ENCODE measurements at places on chromosomes 3 and 15. TPM values are rescaled to one million over a fixed set of nuclear protein-coding genes. Genes with fewer than 3 reads are reported as not detected.

Gene TMEM45A
- total RNA-seq, result 5.4 TPM

GRCh38 chr3:138068579-138069174, 46.7 kb downstream of the DZIP1L start:
- no peak overlapping the region for H3K4me3 ChIP-seq
- H3K27me3 ChIP-seq, result no peaks in the 10 kb centered on the region
- no peaks in the 10 kb centered on the region for H3K36me3 ChIP-seq
- peak; percentile 94 for DNase-seq
- no peaks in the 10 kb centered on the region for H3K4me1 ChIP-seq

- H3K27me3 ChIP-seq, result no peaks in the 10 kb centered on the region
- no peaks in the 10 kb centered on the region for H3K4me1 ChIP-seq
- H3K4me3 ChIP-seq, result no peak overlapping the region
- no peak overlapping the region for H3K27ac ChIP-seq
Measured at GRCh38 chr3:194817936-194818335, 132.3 kb downstream of the FAM43A start.

DNA sequence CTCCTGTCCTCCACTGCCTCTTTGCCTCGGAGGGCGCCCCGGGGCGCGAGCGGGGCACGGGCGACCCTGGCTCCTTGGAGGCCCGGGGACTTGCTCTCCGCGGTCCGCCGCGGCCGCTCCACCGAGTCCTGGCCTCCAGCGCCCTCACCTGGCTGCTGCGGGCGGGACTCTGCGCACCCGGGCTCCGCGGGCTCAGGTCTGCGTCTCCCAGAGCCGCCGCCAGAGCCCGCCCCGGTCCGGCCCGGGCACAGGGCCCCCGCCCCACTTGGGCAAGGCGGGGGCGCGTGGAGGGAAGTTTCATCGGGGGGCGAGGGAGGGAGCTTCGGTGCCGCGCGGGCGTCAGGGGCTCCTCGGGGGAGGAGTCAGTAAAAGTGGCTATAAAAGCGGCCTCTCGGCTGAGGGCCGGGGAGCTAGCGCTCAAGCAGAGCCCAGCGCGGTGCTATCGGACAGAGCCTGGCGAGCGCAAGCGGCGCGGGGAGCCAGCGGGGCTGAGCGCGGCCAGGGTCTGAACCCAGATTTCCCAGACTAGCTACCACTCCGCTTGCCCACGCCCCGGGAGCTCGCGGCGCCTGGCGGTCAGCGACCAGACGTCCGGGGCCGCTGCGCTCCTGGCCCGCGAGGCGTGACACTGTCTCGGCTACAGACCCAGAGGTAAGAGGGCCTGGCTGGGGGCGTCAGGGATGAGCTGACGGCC, at the start of gene CEMIP:
Gene CEMIP, plus strand, starts transcription at position 407 of the 694 bp plus-strand sequence. CDS start 94,510 bp downstream, outside the sequence.
- H3K27ac ChIP-seq, result no peak within 1 kb of the TSS
- peaks cover 16% of the 10 kb centered on the region for H3K4me1 ChIP-seq
- peaks cover 23% of the 10 kb centered on the region for H3K27me3 ChIP-seq
- H3K4me3 ChIP-seq, result peak within 1 kb of the TSS; percentile 47
- DNase-seq, result peak; percentile 85
- no peaks in the 10 kb centered on the region for H3K36me3 ChIP-seq

Gene ACAN
- total RNA-seq, result 0.97 TPM

- no peaks in the 10 kb centered on the region for H3K27me3 ChIP-seq
- H3K4me1 ChIP-seq, result no peaks in the 10 kb centered on the region
- no peak for DNase-seq
- no peaks in the 10 kb centered on the region for H3K36me3 ChIP-seq
Measured at GRCh38 chr3:51271172-51271571, 113.9 kb upstream of the MANF start.

GRCh38 chr3:112372396-112372795, 39.4 kb downstream of the CD200 start:
- H3K27ac ChIP-seq, result no peak overlapping the region
- H3K36me3 ChIP-seq, result no peaks in the 10 kb centered on the region
- H3K4me1 ChIP-seq, result no peaks in the 10 kb centered on the region
- no peaks in the 10 kb centered on the region for H3K27me3 ChIP-seq
- DNase-seq, result no peak

- H3K4me1 ChIP-seq, result no peaks in the 10 kb centered on the region
- H3K27me3 ChIP-seq, result no peaks in the 10 kb centered on the region
- H3K36me3 ChIP-seq, result no peaks in the 10 kb centered on the region
- no peak overlapping the region for H3K27ac ChIP-seq
- no peak overlapping the region for H3K4me3 ChIP-seq
Measured at GRCh38 chr15:84878504-84878903, 6.0 kb upstream of the SLC28A1 start.

Gene NPAP1
- total RNA-seq, result 0.11 TPM

Gene CSPG4
- total RNA-seq, result 10.9 TPM

DNA sequence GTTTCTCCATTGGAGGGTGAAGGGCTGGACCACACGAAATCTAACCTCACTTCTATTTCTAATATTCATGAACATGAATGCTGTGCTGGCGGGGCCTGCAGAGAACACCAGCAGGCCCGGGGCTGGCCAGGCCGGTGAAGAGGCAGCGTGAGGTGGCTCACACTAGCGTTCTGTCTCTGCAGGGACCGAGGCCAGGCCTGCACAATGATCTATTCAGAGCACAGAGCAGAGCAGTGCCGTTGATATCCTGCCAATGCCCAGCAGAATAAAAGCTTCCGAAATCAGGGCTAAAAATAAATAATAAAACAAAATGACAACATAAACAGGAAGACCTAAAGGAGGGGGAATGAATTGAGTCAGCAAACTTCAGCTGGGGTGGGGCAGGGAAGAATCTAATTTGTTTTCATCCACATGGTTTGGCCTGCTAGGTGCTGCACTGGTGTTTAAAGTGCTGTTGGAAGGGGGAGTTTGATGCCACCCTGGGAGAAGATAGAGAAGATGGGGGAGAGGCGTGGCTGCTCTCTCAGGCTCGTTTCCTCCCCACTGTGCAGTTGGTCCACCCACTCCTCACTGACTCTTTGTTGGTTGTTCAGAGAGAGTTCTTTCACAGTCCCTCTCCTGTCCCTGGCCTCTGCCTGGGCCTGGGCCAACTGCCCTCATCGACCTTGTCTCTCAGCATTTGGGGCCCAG, 837.1 kb downstream of the AGBL1 start:
- H3K36me3 ChIP-seq, result no peaks in the 10 kb centered on the region
- H3K27ac ChIP-seq, result no peak overlapping the region
- no peak for DNase-seq
- no peaks in the 10 kb centered on the region for H3K27me3 ChIP-seq
- no peak overlapping the region for H3K4me3 ChIP-seq

DNA sequence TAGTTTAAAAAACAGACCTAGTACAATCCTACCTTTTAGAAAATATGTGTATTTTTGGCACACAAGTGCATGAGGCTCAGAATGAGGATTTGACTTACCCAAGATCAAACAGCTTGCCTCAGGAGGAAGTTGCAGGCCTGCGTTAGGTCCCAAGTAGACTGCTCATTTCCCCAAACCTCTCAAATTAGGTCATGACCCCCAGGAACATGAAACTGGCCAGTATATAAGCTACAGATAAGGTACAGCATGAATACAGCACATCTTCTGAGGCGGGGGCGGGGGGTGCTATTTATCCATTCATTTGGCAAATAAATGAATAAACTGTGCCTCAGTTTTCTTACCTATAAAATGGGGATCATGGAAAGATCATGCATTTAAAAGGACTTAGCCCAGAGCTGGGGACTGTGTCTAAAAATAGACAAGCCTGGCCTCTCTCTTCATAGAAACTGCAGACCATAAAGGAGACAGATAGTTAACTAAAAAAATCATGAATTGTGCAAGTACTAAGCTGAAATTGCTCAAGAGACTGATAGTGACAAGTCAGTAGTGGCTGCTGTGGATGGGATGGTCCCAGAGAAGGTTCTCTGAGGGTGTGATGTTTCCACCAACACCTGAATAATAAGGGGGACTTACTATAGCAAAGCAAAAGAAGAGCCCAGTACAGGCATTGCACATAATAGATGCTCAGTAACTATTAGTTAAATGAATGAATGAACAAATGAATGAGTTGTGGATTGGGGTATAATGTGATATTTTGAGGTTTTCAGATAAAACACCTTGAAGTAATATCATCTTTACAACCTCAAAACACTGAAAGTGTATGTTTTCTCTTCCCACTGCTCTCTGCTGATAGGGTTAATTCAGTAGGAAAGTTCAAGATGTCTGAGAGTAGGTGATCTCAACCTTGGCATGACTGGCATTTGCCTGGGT, 258.5 kb upstream of the PROK2 start:
- H3K27ac ChIP-seq, result peak overlapping the region; percentile 54
- no peaks in the 10 kb centered on the region for H3K27me3 ChIP-seq
- no peaks in the 10 kb centered on the region for H3K4me1 ChIP-seq
- no peaks in the 10 kb centered on the region for H3K36me3 ChIP-seq
- no peak overlapping the region for H3K4me3 ChIP-seq

DNA sequence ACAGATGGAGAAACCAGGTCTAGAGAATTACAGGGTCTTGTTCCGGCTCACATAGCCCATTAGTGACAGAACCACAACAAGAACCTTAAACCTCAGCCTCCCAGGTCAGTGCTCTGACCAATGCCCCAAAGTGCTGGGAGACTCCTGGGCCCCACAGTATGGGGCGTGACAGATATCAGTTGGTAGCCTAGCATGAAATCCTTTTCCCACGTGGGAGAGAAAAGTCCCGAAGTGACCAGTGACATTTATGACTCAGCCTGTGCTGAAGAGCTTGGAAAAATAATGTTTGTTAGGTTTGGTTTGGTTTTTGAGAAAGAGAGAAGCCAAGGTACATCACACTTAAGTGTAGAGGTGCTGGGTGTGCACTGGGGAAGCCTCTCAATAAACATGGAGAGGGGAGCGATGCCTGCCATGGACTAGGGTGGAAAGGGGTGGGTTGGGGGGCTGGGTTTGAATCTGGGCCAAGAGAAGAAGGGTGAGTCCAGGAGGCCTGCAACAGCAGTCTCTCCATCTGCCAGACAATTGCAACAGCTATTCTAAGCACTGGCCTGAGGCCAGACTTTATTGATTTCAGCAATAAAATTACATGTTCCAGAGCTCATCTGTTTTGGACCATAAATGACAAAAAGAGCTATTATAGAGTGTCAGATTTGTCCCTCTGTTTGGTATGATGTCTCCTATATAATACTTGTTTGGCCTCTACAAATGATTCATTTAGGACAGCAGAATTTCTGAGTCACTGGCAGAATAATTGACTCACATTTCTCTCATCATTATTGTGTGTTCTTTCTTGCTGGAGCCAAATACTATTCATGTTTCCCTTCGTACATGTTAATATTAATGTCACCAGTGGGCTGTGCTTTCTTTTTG, 43.4 kb downstream of the C2CD4A start:
- H3K27ac ChIP-seq, result no peak overlapping the region
- no peaks in the 10 kb centered on the region for H3K36me3 ChIP-seq
- H3K27me3 ChIP-seq, result no peaks in the 10 kb centered on the region
- DNase-seq, result no peak
- H3K4me3 ChIP-seq, result no peak overlapping the region
- no peaks in the 10 kb centered on the region for H3K4me1 ChIP-seq

GRCh38 chr3:51703761-51704510, 2.9 kb upstream of the GRM2 start:
- H3K27ac ChIP-seq, result no peak overlapping the region
- no peak overlapping the region for H3K4me3 ChIP-seq
- H3K4me1 ChIP-seq, result no peaks in the 10 kb centered on the region
- peaks cover 3% of the 10 kb centered on the region for H3K27me3 ChIP-seq
- peak; percentile 63 for DNase-seq
- H3K36me3 ChIP-seq, result peaks cover 73% of the 10 kb centered on the region

GRCh38 chr3:42376344-42376798, 34.0 kb downstream of the LYZL4 start:
- no peak for DNase-seq
- no peak overlapping the region for H3K4me3 ChIP-seq
- no peaks in the 10 kb centered on the region for H3K27me3 ChIP-seq

Gene KLHL40
- total RNA-seq, result not detected

GRCh38 chr3:49998326-49998725, 58.4 kb downstream of the RBM6 start:
- no peak overlapping the region for H3K4me3 ChIP-seq
- H3K4me1 ChIP-seq, result no peaks in the 10 kb centered on the region
- no peak overlapping the region for H3K27ac ChIP-seq
- no peaks in the 10 kb centered on the region for H3K27me3 ChIP-seq
- no peak for DNase-seq
- H3K36me3 ChIP-seq, result peaks cover 84% of the 10 kb centered on the region

GRCh38 chr3:57696801-57697321, 4.0 kb upstream of the DENND6A start:
- H3K4me1 ChIP-seq, result peaks cover 4% of the 10 kb centered on the region
- no peaks in the 10 kb centered on the region for H3K27me3 ChIP-seq

Gene LYZL4
- not detected for total RNA-seq

DNA sequence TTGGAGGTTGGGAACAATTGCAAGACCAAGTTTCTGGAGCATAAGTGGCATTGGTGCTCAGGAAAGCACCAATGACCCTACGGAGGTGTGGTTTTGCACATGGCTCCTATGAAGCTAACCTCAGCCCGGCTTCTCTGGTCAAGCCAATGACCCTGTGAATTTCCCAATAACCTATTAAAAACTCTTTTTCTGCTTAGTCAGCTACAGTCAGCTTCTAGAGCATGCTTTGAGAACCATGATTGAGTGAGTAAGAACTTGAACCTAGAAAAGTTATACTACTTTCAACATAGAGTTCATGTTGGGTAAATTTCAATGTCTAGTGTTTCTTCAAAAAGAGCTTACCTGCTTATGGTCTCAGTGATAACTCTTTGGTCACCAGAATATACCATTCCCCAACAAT, 163.2 kb downstream of the RSL24D1 start:
- no peak for DNase-seq
- no peaks in the 10 kb centered on the region for H3K36me3 ChIP-seq
- no peak overlapping the region for H3K27ac ChIP-seq
- no peaks in the 10 kb centered on the region for H3K4me1 ChIP-seq

DNA sequence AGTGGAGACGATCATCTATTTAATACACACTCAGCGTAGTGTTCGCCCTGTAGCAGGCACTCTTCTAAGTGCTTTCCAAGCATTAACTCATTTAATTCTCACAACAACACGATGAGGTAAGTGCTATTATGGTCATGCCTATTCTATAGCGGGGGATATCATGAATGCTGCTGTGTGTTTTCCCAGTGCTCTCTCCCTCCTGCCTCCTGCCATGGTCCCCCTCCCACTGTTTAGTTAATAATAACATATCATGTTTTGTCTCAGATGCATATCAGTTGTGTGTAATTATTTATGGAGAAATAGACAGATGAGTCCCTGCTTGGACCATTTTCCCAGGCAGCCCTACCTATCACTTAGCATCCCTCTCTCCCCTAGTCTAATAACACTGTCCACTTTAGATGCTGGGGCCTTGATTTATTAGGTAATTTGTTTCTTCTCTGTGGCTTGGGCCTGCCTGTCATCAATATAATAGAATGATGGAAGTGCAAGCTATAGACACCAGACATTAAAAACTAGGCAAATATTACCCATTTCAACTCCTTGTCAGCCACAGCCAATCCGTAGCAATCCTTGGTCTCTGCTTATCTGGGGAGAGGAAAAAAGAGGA, 122.9 kb upstream of the TLE3 start:
- no peak overlapping the region for H3K27ac ChIP-seq
- H3K4me1 ChIP-seq, result no peaks in the 10 kb centered on the region
- no peak overlapping the region for H3K4me3 ChIP-seq
- DNase-seq, result no peak
- H3K27me3 ChIP-seq, result peaks cover 29% of the 10 kb centered on the region
- no peaks in the 10 kb centered on the region for H3K36me3 ChIP-seq

GRCh38 chr3:12237912-12238650, 50.8 kb upstream of the PPARG start:
- no peak for DNase-seq
- no peak overlapping the region for H3K27ac ChIP-seq

Data from spleen (tissue), 13 donors.